ENCODE measurements at places on chromosomes 2 and 18.

GRCh38 chr18:1350931-1351450 lies 446.3 kb downstream of the ADCYAP1 start:
- no peaks in the 10 kb centered on the region for H3K27me3 ChIP-seq
- no peaks in the 10 kb centered on the region for H3K36me3 ChIP-seq
- no peak for DNase-seq
- no peaks in the 10 kb centered on the region for H3K4me1 ChIP-seq
- H3K27ac ChIP-seq: no peak overlapping the region

DNA sequence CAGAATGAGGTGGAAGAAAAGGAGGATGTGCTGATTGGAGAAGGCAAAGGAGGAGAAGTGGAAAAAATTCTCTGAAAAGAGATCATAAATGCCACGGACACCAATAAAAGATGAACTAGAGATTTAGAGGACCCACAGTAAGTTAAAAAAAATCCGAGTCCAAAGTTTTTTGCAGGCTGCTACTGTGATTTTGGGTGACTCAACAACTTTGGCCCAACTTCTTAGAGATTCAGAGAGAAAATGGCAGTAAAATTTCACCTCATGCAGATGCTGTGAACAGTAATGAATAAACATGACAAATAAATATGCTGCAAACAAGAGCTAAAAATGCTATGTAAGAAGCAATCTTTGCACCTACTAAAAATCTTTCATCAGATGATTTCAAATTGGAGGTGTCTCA lies 176.9 kb upstream of the SESTD1 start:
- H3K4me3 ChIP-seq: no peak overlapping the region
- H3K36me3 ChIP-seq: peaks cover 9% of the 10 kb centered on the region
- H3K27me3 ChIP-seq: no peaks in the 10 kb centered on the region
- H3K27ac ChIP-seq: no peak overlapping the region
- no peak for DNase-seq

- H3K27me3 ChIP-seq: no peaks in the 10 kb centered on the region
- H3K27ac ChIP-seq: peak overlapping the region; percentile 82
- no peak for DNase-seq
These were observed 41.6 kb downstream of the SDC1 start for GRCh38 chr2:20183373-20183772.

DNA sequence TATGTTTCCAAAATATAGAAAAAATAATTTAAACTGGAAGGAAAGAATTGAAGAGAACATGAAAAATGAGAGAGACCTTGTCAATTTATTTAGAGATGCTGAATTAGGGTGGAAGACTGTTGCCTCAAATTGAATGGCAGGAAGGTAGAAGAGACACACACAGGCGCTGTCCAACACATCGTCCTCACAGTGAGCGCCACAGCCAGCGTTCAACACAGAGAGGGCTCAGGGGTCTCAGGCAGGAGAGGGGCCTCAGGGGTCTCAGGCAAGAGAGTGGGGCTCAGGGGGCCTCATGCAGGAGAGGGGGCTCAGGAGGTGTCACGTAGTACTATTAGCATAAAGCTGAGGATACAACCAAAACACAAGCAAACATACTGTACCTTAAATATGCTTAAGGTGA lies 65.7 kb downstream of the TMEM18 start:
- no peak for DNase-seq
- H3K4me3 ChIP-seq: no peak overlapping the region
- H3K27me3 ChIP-seq: no peaks in the 10 kb centered on the region
- H3K27ac ChIP-seq: no peak overlapping the region
- H3K36me3 ChIP-seq: no peaks in the 10 kb centered on the region
- no peaks in the 10 kb centered on the region for H3K4me1 ChIP-seq

DNA sequence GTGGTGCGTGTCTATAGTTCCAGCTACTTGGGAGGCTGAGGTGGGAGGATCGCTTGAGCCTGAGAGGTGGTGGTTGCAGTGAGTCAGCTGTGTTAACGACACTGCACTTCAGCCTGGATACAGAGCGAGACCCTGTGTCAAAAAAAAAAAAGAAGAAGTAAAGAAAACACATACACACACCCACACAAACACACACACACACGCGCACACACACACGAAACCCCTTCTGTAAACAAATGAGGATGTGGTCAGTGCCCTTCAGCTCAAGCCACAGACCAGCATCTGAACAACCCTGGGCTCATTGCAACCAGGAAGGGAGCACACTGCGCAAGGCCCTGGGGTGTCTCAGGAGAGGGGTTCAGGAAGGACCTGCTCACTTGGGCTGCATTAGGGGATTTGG lies 47.9 kb upstream of the KCNF1 start:
- DNase-seq: peak; percentile 76
- no peak overlapping the region for H3K27ac ChIP-seq
- H3K36me3 ChIP-seq: no peaks in the 10 kb centered on the region
- no peak overlapping the region for H3K4me3 ChIP-seq
- H3K4me1 ChIP-seq: peaks cover 6% of the 10 kb centered on the region

All from lower lobe of right lung (tissue), 2 donors.